ENCODE measurements at places on chromosomes 7 and 10.
A peak's percentile ranks its signal among the peaks of the same experiment; 100 is the strongest.

- DNase-seq: no peak
- H3K27ac ChIP-seq: no peak overlapping the region
- no peaks in the 10 kb centered on the region for H3K27me3 ChIP-seq
- no peaks in the 10 kb centered on the region for H3K36me3 ChIP-seq
- H3K4me3 ChIP-seq: no peak overlapping the region
These were observed 104.0 kb downstream of the PLXDC2 start for GRCh38 chr10:19920075-19920726.

DNA sequence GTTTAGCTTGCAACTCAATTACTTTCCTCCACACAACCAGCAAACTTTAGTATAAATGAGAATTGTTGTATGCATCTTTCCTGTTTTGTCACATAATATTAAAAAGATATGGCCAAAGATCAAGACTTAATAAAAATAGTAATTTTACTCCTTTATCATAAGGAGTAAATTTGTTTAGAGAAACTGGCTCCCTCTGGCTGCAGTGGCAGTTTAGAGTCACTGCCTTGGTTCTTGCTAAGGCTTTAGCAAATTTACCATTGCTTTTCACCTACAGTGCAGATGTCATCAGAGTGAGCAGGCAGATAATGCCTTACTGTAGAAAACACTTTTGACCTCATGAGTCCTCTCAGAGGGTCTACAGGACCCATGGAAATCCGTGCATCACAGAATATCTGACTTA lies 2.6 kb downstream of the PRPF18 start:
- H3K36me3 ChIP-seq: no peaks in the 10 kb centered on the region
- no peak overlapping the region for H3K27ac ChIP-seq
- H3K4me1 ChIP-seq: no peaks in the 10 kb centered on the region
- H3K4me3 ChIP-seq: no peak overlapping the region
- H3K27me3 ChIP-seq: no peaks in the 10 kb centered on the region

GRCh38 chr10:85168243-85168642 lies 839.9 kb downstream of the CCSER2 start:
- H3K4me1 ChIP-seq: no peaks in the 10 kb centered on the region
- H3K36me3 ChIP-seq: no peaks in the 10 kb centered on the region
- DNase-seq: no peak
- H3K4me3 ChIP-seq: no peak overlapping the region
- H3K27ac ChIP-seq: no peak overlapping the region

DNA sequence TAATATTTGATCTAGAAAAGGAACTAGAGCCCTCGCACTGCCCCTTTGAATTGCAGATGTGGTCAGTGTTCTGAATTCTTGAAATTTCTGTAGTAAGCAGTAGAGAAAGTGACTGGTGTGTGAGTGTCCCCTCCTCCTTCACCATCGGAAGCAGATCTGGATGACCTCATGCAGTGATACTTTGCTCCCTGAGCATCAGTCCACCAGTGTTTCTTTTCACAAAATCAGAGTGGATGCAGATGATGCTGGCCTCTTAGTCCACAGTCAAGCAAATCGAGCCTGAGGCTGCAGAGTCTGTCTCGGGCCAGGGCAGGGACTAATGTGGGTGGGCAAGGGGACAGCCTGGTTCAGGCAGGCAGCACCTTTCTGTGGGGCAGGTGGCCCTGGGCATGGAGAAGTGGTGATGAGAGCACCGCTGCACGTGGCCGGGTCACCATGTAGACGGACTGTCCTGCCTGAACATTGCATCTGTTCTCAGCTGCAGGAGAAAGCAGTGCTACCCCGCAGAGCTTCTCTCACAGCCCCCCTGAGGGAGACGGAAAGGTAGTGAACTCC lies 5.4 kb downstream of the INSIG1 start:
- no peak overlapping the region for H3K27ac ChIP-seq
- no peaks in the 10 kb centered on the region for H3K27me3 ChIP-seq
- H3K36me3 ChIP-seq: peaks cover 61% of the 10 kb centered on the region
- H3K4me3 ChIP-seq: no peak overlapping the region
- peak; percentile 40 for DNase-seq
- no peaks in the 10 kb centered on the region for H3K4me1 ChIP-seq

DNA sequence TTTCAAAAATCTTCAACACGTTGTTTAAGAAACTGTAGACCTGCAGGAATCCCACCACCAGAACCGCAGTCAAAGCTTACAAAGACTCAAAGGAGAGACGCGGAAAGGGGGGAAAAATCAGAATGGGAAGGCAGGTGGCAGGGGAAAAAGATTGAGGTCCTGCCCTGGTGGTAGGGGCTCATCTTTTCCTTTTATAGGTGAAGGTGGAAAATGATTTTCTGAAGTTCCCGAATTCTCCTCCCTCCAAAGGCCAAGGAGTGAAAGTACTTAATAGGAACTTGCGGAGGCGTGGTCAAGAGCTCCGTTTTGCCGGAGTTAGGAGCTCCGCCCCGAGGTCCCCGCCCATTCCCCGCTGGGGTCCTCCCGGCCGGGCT lies 724 bp downstream of the BBIP1 start:
- H3K4me1 ChIP-seq: peaks cover 23% of the 10 kb centered on the region
- peak overlapping the region; percentile 95 for H3K27ac ChIP-seq
- H3K27me3 ChIP-seq: no peaks in the 10 kb centered on the region
- no peaks in the 10 kb centered on the region for H3K36me3 ChIP-seq

GRCh38 chr10:26479766-26480492 lies 41.8 kb downstream of the APBB1IP start:
- no peak for DNase-seq
- H3K27ac ChIP-seq: peak overlapping the region; percentile 79
- H3K4me3 ChIP-seq: no peak overlapping the region
- no peaks in the 10 kb centered on the region for H3K36me3 ChIP-seq
- H3K27me3 ChIP-seq: no peaks in the 10 kb centered on the region

DNA sequence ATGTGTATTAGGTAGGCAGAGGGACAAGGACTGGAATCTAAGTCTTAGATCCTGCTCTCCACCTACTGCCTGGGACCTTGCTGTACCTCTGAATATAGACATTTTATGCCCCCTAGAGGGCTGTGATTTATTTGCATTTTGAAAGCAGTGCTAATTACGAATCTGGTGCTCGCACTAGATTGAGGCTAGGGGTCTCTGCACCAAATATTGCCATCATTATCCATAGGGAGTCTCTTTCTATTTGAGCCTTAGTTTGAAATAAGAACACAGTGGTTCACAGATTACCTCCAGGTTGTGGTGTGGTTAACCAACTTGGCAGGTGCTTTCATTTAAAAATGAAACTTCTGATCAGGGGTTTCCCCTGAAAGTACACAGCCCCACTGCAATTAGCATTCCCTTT lies 41.8 kb downstream of the CNNM1 start:
- DNase-seq: no peak
- no peaks in the 10 kb centered on the region for H3K27me3 ChIP-seq
- no peaks in the 10 kb centered on the region for H3K36me3 ChIP-seq
- H3K4me3 ChIP-seq: no peak overlapping the region
- no peak overlapping the region for H3K27ac ChIP-seq

DNA sequence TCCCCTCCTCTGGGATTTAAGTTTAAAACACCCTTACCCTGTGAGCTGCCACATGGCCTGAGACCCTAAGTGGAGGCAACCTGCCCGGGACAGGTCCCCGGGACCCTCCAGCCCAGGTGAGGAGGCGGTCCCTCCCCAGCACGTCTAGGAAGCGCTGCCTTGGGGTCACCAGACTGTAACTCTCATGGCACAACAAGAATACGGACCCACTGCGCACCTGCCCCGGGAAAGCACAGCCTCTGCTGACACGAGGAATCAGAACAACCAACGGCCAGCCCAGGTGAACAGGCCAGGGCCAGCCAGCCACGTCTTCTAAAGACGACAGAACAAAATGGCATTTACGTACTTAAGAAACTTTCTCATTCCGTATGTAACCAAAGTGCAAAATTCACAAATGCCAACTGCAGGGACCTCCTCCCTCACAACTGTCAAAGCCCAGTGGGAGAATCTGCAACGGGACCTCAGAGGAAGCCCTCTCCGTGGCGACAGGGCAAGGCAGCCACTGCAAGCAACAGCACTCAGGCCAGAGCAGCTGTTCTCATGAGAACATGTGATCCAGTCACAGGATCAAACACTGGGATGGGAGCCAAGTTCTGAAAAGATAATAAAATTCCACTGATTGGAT lies 208.4 kb downstream of the DIP2C start:
- H3K4me1 ChIP-seq: no peaks in the 10 kb centered on the region
- no peaks in the 10 kb centered on the region for H3K27me3 ChIP-seq
- no peaks in the 10 kb centered on the region for H3K36me3 ChIP-seq
- no peak overlapping the region for H3K4me3 ChIP-seq
- no peak for DNase-seq
